ENCODE measurements at places on chromosomes 1 and 21.

DNA sequence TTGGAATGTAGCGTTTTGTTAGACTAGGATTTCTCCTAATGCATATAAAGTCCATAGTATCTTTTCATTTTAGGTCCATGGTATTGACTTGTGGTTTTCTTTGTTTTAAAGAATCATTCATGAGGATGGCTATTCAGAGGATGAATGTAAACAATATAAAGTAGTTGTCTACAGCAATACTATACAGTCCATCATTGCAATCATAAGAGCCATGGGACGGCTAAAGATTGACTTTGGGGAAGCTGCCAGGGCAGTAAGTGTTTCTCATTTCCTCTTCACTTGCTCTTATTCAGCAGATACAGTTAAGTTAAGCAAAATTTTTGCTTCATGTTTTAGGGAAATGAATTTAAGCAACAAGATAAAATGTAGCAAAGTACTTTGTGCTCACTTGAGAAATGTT is 25.4 kb downstream of the GNAI3 start:
- no peaks in the 10 kb centered on the region for H3K27me3 ChIP-seq
- H3K36me3 ChIP-seq, result peaks cover 7% of the 10 kb centered on the region
- no peak for DNase-seq
- no peak overlapping the region for H3K4me3 ChIP-seq

DNA sequence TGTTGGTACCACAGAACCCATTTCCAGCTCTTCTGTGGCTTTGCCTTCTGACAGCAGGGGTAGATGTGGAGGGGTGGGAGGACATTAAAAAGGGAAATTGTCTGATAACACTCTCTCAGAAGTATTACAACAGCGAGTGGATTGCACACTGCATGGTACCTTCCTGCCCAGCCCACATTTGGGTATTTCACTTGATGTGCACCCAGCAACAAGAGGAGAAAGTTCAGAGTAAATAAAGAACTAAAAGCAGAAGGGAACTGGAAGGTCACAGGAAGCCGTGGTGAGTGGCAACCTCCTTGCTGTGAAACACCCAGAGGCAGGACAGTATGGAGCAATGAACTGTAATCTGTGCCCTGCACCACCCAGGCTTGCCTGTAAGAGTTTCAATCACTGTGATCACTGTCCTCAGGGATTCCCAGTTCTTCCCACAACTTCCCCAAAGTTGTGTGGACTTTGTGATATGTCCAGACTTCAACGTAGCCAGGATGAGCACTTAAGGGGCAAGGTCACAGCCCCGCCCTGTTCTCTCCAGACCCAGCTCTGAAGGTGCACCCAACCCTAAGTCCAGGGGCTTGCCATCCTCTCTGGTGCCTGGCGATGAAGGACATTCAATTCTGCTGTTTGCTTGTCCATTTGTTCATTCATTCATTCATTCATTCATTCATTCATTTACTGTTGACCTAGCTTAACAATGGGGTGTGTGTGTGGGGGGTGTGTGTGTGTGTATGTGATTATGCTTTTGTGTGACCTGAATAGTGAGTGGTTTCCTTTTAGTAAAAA is 18.7 kb upstream of the F5 start:
- peak overlapping the region; percentile 79 for H3K27ac ChIP-seq
- no peaks in the 10 kb centered on the region for H3K27me3 ChIP-seq
- DNase-seq, result peak; percentile 57
- H3K4me1 ChIP-seq, result peaks cover 62% of the 10 kb centered on the region
- peak overlapping the region; percentile 33 for H3K4me3 ChIP-seq

DNA sequence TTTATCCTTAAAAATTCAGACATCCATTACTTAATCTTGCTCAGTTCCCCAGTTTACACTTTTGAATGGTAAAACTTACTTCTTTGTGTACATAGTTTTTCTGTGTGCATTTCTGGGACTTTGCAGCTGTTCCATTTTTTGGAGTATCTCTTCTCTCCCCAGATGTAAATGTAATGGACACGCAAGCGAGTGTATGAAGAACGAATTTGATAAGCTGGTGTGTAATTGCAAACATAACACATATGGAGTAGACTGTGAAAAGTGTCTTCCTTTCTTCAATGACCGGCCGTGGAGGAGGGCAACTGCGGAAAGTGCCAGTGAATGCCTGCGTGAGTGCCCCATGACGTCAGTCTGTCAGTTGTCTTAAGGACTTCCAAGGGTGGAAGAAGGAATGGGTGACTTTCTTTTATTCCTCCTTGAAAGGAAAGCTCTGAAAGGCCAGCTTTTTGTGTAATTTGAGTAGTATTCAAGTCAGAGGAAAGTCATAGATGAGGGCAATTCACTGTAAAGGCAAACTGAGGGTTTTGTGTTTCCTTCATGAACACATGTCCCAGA is 75.7 kb upstream of the LAMC2 start:
- DNase-seq, result no peak
- H3K4me3 ChIP-seq, result no peak overlapping the region
- no peak overlapping the region for H3K27ac ChIP-seq
- no peaks in the 10 kb centered on the region for H3K4me1 ChIP-seq
- peaks cover 2% of the 10 kb centered on the region for H3K27me3 ChIP-seq

DNA sequence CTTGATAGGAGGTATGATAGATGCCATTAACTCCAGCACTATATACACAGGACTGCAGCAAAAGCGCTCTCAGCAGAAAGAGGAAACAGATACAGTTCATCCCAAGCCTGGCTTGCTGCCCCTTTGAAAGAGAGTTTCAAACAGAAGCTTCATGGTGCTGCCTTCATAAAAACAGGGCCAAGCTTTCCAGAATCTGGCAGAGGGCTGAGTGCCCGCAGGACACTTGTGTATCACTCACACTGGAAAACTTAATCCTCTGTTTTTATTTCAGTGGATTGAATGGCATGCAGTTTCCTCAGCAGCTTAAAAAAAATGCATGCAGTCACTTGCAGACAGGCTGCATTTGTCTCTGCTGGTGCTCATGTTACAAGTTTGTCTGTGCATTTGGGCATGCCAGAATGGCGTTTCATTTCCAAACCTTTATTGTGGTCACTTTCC is 40.4 kb downstream of the KCNJ15 start:
- peaks cover 7% of the 10 kb centered on the region for H3K27me3 ChIP-seq
- H3K4me3 ChIP-seq, result no peak overlapping the region
- no peaks in the 10 kb centered on the region for H3K36me3 ChIP-seq
- H3K27ac ChIP-seq, result no peak overlapping the region

DNA sequence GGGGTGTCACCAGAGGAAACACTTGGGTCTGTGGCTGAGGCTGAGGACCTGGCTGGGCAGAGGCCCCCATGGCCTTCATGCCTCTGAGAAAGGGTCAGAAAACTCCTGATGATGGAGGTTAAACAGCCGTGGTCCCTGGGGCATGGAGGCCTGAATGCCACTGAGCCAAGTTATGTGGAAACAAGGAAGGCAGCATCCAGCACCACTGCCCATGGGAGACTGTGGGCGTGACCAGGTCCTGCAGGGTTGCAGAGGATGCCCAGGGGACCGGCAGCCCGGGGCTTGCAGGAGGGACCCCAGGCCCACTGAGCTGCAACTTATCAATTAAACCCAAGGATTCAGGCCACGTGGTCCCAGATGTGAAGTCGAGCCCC is 18.9 kb upstream of the COL6A2 start:
- H3K27ac ChIP-seq, result no peak overlapping the region
- H3K36me3 ChIP-seq, result no peaks in the 10 kb centered on the region
- no peak for DNase-seq
- peaks cover 2% of the 10 kb centered on the region for H3K27me3 ChIP-seq
- no peaks in the 10 kb centered on the region for H3K4me1 ChIP-seq

- H3K27me3 ChIP-seq, result no peaks in the 10 kb centered on the region
- peak overlapping the region; percentile 70 for H3K27ac ChIP-seq
Observed at GRCh38 chr1:156752843-156753482, 1.5 kb upstream of the HDGF start.

- DNase-seq, result no peak
- H3K36me3 ChIP-seq, result peaks cover 28% of the 10 kb centered on the region
- peaks cover 34% of the 10 kb centered on the region for H3K4me1 ChIP-seq
- no peak overlapping the region for H3K27ac ChIP-seq
- no peak overlapping the region for H3K4me3 ChIP-seq
Observed at GRCh38 chr1:13714851-13715250, 14.9 kb downstream of the PRDM2 start.

GRCh38 chr1:176853503-176853902 is 311.0 kb downstream of the ASTN1 start:
- H3K4me1 ChIP-seq, result no peaks in the 10 kb centered on the region
- no peak overlapping the region for H3K27ac ChIP-seq
- DNase-seq, result no peak
- no peak overlapping the region for H3K4me3 ChIP-seq

DNA sequence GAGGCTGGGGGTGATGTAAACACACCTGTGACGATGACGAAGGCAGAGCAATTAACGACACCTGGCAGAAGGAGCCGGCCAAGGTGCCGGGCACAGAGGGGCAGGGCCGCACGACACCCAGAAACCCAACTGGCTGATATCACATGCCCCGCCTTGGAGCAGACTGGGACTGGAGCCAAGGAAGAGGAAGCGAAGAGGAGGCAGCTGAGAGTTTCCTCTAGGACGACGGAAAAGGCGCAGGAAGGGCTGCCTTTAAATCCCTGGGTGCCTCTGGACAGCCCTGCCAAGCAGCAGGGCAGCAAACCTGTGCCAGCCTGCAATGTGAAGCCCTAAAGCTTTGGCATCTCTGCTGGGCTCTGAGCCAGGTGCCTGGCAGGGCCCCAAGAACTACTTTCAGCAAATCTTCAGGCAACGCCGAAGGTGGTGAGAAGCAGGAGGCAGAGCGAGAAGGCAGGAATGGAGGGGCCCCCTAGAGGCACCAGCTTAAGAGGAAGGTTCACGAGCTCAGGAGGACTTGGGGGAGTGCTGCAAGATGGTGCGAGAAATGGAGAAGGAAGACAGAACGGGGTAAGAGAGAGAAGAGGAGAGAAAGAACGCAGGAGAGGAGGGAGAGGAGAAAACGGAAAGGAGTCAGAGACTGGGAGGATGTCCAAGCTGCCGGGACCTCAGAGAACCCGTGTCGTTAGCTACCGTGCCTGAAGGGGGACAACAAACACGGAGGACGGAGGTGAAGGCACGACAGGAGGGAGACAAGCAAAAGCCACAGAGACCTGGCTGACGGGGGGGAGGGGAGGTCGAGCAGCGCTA is 25.3 kb upstream of the PEF1 start:
- peak overlapping the region; percentile 63 for H3K4me3 ChIP-seq
- H3K4me1 ChIP-seq, result peaks cover 12% of the 10 kb centered on the region
- DNase-seq, result peak; percentile 11
- peaks cover 22% of the 10 kb centered on the region for H3K27me3 ChIP-seq
- no peaks in the 10 kb centered on the region for H3K36me3 ChIP-seq
- no peak overlapping the region for H3K27ac ChIP-seq

DNA sequence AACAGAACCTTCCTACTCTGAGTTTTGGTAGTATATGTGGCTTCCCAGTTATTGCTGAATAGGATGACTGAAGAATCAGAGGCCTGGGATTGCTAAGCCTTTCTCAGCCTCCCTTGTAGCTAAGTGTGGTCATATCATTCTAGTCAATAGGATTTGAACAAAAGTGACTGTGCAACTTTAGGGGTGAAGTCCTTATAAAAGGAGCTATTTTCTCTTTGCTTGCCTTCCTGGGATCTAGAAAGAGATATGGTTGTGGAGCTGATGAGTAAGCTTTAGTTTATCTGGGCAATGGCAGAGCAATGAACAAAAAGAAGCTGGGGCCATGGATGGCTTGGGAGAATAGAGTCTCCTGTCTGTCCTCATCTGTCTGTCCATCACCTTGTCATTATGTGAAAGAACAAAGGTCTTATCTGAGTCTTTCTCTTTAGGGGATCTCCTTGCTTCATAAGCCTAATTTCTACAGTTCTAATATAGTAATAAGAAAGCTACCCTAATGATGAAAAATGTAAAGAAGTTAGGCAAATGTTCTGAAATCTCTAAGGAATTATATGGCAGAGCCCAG is 91.5 kb downstream of the TENT5C start:
- peaks cover 12% of the 10 kb centered on the region for H3K27me3 ChIP-seq
- no peaks in the 10 kb centered on the region for H3K36me3 ChIP-seq
- no peak overlapping the region for H3K27ac ChIP-seq
- H3K4me1 ChIP-seq, result no peaks in the 10 kb centered on the region

- H3K27me3 ChIP-seq, result peaks cover 6% of the 10 kb centered on the region
- peak overlapping the region; percentile 67 for H3K27ac ChIP-seq
- no peak for DNase-seq
- H3K4me1 ChIP-seq, result peaks cover 55% of the 10 kb centered on the region
- peak overlapping the region; percentile 87 for H3K4me3 ChIP-seq
- peaks cover 22% of the 10 kb centered on the region for H3K36me3 ChIP-seq
Observed at GRCh38 chr1:33346927-33347649, 26.2 kb upstream of the A3GALT2 start.

- H3K36me3 ChIP-seq, result no peaks in the 10 kb centered on the region
- H3K27me3 ChIP-seq, result no peaks in the 10 kb centered on the region
- no peak overlapping the region for H3K4me3 ChIP-seq
- no peak overlapping the region for H3K27ac ChIP-seq
- no peak for DNase-seq
- peaks cover 12% of the 10 kb centered on the region for H3K4me1 ChIP-seq
Observed at GRCh38 chr1:55250399-55251075, 35.4 kb upstream of the USP24 start.

DNA sequence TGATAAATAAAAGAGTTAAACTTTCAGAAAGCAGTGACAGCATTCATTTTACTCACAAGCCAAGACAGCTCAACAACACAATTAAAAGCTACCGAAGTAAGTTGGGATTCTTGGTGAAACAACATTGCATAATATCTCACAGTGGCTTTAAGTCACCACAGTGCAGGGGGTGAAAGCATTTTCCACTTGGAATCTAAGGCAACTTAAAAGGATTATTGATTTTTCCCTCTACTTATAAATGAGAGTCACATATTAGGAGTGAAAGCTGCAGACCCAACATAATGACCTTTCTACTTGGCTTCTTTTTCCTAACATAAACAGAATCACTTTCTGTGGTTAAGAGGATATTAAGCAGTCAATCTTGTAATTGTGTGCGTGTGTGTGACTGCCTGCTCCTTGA is 536.6 kb upstream of the CXADR start:
- H3K27me3 ChIP-seq, result no peaks in the 10 kb centered on the region
- H3K4me3 ChIP-seq, result no peak overlapping the region
- DNase-seq, result no peak
- H3K4me1 ChIP-seq, result no peaks in the 10 kb centered on the region
- no peaks in the 10 kb centered on the region for H3K36me3 ChIP-seq

DNA sequence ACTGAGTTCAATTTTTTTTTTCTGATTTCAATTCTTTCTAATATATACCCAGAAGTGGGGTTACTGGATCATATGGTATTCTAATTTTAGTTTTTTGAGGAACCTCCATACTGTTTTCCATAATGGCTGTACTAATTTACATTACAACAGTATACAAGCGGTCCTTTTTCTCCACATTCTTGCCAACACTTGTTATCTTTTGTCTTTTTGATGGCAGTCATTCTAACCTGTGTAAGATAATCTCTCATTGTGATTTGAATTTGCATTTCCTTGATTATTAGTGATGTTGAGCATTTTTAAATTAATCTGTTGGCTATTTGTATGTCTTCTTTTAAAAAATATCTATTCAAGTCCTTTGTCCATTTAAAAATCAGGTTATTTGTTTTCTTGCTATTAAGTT is 21.1 kb upstream of the TBX19 start:
- H3K4me1 ChIP-seq, result peaks cover 5% of the 10 kb centered on the region
- no peaks in the 10 kb centered on the region for H3K27me3 ChIP-seq
- H3K4me3 ChIP-seq, result no peak overlapping the region
- peaks cover 51% of the 10 kb centered on the region for H3K36me3 ChIP-seq

Measured in activated naive CD8-positive, alpha-beta T cell treated with anti-CD3 and anti-CD28 coated beads, Interleukin-2, amount 50 U/mL, for 24 hours (primary cell).